Activated B cell treated with CpG ODN at 0.5 μM for 24 hours (primary cell): ENCODE measurements at places on chromosomes 12 and 14. TPM values are rescaled to one million over a fixed set of nuclear protein-coding genes. Genes with fewer than 3 reads are reported as not detected.
A peak's percentile ranks its signal among the peaks of the same experiment; 100 is the strongest.

CAPZA3 gene
- not detected in 2 replicates for total RNA-seq

LGMN gene
- total RNA-seq, result 10.3 and 11.8 TPM in 2 replicates

NGB gene
- not detected in 2 replicates for total RNA-seq

TTC6 gene
- total RNA-seq, result not detected in 2 replicates

DNA sequence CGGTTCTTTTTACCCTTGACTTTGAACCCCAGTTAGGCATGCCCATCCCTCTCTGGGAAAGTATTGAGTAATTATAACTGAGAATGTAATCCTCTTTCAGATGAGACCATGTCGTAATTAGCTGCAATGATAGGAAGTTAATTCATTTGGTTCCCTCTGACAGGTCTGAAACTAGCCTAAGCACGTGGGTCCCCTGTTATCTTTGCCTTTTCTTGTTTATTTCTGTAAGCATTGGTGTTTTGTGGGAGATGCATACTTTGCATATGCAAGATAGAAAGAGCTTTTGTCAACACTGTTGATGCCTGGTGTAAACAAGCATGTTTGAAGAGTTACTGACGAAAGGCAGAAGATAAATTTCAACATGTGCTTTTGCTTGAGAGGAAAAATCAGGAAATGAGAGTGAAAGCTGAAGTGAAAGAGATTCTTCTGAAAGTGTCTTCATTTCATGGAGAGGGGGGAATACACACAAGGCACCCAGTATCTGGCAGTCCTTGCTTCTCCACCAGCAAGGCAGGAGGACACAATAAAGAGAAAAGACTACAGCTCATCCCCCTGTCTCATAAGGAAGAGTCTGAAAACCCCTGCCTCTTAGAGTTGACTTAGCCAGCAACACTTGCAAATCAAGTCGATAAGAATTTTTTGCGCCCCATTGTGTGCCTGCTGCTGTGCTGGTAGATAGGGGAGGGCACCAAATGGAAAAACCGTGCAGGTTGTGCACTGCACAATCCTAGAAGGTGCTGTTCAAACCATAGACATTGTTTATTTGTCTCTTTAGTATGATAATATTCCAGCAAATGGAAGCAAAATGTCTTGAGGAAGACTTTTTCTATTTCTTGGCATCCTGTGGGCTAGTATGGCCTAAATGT, 77.8 kb downstream of the SLC24A4 start:
- DNase-seq, result no peak

KLHL33 gene
- total RNA-seq, result 0.42 and 0.53 TPM in 2 replicates

DNA sequence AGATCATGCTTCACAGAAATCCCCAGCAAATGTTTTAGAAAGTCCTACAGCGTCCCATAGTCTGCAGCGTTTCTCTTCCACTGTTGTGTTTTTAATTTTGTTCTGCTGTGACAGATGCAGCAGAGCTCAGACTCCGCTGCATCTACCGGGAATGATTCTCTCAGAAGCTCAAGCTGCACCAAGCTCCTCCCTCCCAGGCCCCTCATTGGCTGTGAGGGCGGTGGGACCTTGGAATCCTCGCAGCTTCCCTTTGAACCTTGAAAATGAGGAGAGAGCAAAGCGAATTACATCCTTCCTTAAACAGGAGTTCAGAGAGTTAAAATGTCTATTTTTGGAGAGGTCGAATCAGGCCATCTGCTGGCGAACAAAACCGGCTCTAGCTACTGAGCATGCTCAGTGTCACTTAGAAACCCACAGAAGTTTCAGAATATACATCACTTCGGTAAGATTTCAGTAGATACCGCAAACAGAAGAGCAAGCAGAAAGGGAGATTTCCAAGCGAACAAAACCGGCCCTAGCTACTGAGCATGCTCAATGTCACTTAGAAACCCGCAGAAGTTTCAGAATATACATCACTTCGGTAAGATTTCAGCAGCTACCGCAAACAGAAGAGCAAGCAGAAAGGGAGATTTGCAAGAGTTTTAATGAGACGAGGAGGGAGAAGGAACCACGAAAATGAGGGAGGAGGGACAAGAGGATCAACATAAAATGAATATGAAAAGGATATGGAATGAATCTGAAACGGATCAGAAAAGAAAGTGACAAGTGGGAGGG, at the start of gene ABCD2:
Gene ABCD2, minus strand, starts transcription at position 144 of the 774 bp plus-strand sequence. CDS start 188 bp downstream, outside the sequence.
- peak; percentile 46 for DNase-seq

DNA sequence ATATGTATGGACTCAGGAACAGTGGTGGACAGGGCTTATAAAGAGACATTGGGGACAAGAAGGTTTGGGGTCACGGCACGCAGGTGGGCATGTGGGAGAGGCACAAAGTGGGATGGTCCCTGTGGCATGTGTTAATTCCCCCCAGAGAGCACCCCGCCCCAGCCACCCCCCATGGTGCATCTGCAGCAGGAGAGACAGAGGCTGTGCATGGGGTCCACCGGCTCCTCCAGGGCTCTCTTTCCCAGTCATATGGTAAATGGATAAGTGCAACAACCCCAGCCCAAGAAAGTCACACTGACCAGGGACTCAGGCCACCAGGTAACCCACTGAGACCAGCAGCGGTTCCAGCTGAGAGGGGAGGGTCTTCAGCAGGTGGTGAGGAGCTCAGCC, 242.1 kb downstream of the BCL11B start:
- DNase-seq, result no peak
